ENCODE measurements at places on chromosomes 1 and 21. TPM values are rescaled to one million over a fixed set of nuclear protein-coding genes. Genes with fewer than 3 reads are reported as not detected.

SLAMF1 gene
- 0.32 TPM for total RNA-seq

CD1E gene
- not detected for total RNA-seq

SLC35F3 gene
- total RNA-seq, result not detected

TRIM67 gene
- total RNA-seq, result not detected

IFNLR1 gene
- 0.43 TPM for total RNA-seq

CLCA4 gene
- total RNA-seq, result not detected

GUK1 gene
- 220 TPM for total RNA-seq

TAGLN2 gene
- total RNA-seq, result 237 TPM

BCL2L15 gene
- total RNA-seq, result 0.57 TPM

RIPK4 gene
- total RNA-seq, result 1.0 TPM

ZBTB17 gene
- total RNA-seq, result 31.6 TPM

LRRC3 gene
- 1.8 TPM for total RNA-seq

DNA sequence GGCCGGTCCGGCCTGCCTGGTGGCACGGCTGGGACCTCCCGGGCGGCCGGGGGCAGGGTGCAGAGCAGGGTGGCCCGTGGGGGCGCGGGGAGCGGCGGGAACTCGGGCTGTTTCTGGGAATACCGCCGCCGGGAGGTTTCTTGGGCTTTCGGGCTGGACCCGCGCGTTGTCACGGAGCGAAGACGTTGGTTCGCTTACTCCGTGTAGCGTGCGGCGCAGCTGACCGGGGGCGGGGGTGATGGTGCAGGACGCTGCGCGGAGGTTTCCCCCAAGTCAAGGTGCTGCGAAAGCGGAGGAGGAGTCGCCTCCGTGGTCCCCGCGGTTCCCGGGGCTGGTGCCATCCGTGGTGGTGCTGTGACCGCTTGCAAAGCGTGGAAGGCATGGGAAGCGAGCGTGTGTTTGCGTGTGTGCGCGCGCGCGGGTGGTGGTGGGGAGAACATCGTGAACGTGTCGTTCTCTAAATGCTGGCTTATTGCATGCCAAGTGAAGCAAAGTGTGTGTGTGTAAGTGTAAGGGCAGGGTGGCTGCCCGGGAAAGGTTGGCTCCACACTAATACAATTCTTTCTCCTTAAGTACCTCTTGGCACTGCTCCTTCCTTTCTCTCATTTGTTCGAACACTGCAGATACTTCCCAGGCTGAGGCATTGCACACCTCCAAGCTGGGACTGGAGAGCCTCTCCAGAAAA lies 1.1 kb downstream of the RYR2 start:
- no peak for DNase-seq

- peak; percentile 97 for DNase-seq
These were observed at the start of gene TMEM167B for GRCh38 chr1:109090196-109091077. TSS of gene TMEM167B (plus strand) at chr1:109090764. CDS start at chr1:109090873, 109 bp downstream.

GRCh38 chr21:36695671-36696389 lies 3.1 kb upstream of the SIM2 start:
- no peak for DNase-seq

DNA sequence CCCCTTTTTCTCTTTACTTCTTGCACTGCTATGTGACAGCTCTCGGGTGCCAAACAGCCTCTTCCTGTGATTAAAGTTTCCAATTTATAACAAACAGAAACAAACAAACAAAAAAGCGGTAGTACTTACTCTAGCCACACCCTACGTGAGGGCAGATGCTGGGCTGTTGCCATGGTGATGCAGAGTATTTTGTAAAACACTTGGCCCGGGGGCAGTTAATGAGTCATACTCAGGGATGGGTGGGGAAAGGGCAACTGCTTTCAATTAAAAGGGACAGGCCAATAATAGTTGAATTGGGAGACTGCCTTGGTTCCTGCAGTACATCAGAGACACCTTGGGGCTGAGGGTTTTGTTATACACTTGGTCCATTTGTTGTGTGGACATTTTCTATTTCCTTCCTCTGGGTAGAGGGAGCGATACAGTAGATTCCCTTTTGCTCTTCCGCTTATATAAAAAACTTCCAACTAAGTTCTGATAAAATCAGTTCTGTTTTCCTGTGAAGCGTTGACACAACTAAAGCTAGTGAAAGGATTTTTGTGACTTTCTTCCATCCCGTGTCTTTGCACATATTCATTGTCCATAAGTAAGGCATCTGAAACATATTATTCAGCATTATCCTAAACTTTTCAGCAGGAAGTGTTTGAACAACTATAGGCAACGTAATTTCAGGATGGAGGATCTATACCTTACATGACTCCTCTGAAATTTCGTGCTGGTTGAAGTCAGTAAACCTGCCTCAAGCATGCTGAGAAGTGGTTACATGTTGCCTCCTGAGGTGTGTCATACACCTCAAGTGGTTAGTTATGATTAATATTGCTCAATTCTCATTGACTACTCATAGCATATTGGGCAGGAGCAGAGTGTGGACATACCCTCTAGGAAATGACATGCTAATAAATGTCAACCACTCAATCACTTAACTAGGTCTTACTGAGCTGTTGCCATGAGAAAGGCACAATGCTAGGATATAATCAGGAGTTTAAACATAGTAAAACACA lies 36.7 kb upstream of the THEM4 start:
- DNase-seq, result peak; percentile 94

DNA sequence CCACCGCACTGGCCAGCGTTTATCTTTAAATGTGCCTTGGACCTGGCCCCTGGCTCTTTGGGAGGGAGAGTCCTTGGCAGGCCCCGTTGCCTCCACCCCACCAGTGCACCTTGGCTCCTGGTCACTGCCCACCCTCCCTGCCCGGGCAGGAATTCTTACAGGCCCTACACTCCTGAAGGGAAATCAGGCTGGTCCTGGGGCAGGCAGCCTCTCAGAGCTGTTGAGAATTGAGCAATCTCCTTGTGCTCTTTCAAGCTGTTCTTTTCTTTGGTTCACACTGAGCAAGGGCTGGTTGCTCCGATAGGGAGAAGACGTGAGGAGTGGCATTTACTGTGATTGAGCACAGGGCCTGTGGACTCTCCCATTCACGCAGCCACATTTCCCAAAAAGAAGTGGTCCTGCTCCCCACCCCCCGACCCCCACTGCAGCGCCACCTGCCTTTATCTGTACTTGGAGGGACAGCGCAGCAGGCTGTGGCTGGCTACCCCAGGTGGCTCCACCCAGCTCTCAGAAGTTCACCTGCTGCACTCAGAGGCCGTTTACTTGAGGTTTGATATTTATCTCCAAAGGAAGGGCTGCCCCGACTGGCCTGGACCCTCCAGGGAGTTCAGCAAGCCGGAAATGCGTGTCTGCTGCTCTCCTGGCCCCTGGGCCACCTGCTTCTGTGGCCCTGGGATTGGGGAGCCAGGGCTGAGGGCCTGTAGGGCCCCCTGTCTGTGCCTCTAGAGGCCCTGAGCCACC lies 47.8 kb downstream of the SKI start:
- no peak for DNase-seq

DNA sequence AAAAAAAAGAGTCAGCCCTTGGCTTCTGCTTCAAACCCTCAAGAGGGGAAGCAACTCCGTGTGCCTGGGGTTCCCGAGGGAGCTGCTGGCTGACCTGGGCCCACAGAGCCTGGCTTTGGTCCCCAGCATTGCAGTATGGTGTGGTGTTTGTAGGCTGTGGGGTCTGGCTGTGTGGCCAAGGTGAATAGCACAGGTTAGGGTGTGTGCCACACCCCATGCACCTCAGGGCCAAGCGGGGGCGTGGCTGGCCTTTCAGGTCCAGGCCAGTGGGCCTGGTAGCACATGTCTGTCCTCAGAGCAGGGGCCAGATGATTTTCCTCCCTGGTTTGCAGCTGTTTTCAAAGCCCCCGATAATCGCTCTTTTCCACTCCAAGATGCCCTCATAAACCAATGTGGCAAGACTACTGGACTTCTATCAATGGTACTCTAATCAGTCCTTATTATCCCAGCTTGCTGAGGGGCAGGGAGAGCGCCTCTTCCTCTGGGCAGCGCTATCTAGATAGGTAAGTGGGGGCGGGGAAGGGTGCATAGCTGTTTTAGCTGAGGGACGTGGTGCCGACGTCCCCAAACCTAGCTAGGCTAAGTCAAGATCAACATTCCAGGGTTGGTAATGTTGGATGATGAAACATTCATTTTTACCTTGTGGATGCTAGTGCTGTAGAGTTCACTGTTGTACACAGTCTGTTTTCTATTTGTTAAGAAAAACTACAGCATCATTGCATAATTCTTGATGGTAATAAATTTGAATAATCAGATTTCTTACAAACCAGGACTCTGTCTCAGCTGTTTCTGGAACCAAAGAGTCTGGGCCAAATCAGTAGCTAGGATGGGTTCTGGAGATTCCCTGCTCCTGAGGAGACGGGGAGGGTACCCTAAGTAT lies 26.8 kb upstream of the KDM4A start:
- DNase-seq, result peak; percentile 22

DNA sequence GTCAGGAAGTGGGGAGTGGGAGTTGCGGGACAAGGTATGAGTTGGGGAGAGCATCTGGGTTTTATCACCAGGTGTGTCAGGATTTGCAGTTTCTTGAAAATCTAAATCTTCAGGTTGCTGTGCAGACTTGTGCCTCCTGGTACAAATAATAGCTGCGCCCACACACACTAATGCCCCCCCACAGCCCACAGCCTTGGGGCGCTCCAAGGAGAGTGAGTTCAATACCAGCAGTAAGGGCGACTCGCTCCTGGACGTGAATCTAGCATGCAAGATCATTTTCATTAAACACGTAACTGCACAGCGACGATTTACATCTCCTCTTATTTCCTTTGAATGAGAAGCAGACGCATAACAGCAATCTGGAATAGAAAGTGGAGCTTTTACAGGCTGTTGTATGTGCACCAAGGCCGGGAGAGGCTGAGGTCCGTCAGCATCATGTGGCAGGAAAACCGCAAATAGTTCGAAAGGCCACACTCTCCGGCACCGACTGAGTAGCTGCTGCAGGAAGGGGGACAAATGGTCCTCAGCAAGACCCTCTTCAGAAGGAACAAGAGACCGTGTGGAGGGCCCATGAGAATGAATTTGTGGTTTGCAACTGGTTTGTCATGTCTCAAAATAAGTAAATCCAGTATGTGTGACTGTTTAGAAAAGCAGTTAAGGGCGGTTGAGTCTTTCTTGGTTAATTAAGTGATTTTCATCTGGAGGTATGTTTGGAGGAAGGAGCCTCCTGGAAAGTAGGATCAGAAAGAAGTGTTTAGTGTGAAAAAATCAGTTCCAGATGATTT lies 439.5 kb downstream of the SMYD3 start:
- no peak for DNase-seq

DNA sequence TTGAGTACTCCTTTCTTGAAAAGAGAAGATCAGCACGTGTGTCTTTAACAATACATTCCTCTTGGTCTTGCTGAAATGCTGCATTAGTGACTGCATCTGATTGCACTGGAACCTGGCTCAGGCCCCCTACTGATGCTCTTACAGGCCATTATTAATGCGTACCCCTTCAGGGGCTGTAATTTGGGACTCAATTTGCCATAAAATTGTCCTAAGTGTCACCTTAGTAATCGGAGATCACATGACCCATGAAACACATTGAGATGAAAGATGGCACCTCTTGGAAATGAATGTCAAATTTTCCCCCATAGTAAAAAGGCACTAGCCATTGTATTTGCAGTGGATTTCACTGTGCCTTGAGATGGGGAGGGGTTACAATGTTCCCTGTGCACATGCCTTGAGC lies 563.3 kb downstream of the KIF26B start:
- no peak for DNase-seq

DNA sequence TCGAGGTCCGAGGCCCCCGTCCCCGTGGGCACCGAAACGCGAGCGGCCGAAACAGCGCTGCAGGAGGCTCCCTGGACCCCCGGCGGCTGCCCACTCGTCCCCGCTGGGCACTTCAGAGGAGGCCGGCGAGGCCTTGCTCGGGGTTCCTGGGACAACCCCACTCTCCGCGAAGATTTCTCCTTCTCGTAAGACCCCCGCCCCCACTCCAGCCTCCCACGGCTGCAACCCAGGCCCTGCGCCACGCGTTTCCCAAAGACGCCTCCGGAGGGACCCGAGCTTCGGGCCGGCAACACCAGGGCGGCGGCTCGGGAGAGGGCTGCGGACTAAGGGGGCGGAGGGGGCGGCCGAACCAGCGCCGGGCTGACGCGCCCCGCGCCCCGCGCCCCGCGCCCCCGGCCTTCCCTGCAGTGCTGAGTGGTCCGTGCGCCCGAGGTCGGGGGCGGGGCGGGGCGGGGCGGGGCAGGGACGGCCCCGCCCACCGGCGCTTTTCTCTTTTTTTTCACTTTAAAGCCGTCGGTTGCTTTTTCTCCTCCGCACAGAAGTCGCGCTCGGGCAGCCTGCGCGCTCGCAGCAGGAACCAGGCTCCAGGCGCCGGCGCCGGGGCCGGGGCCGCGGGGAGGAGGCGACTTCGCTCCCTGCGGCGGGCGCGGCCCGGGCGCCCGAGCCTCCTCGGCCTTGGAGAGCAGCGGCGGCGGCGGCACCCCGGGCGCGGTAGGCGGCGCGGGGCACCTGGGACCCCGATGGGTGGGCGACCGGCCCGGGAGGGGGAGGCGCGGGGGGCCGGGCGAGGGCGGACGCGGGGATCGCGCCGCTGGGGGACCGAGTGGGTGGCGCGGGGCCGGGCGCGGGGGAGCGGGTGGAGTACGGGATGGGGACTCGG lies at the start of gene SPSB1:
TSS of gene SPSB1 (plus strand) at position 534 of the 880 bp plus-strand sequence. CDS start 62,998 bp downstream, outside the sequence.
- peak; percentile 91 for DNase-seq

- no peak for DNase-seq
These were observed 22.3 kb upstream of the PLA2G4A start for GRCh38 chr1:186806477-186806876.

DNA sequence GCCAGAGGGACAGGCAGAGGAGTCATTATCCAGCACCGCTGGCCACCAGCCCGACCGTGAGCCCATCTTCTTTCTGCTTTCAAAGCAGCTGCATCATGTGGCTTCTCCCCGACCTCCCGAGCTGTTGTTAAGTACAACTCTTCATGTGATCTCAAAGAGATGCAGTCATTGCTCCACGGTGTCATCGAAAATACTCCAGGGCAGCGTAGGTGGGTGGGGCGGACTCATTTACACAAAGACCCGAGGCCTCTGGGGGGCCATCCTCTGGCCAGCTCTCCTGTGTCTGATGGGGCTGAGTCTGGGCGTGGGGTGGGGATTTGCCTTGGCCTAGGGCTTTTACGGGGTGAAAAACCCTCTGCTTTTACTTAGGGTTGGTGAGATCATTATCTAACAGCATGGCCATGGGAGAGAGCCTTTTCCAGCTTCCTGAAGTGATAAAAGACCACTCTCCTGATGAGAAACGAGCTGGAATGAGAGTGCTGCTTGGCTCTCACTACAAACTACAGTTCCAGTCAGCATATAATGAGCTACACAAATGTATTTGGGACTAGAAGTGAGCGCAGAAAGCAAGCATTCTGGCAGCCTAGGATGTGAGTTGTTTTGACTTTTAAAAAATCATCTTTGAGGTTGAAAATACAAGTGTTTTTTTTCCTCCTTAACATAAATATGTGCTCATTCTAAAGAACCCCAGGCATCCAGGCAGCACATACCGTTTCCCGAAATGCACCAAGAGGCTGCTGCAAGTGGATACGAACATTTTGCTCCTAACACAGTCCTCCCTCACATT lies 165.0 kb downstream of the RHOU start:
- peak; percentile 87 for DNase-seq

GRCh38 chr1:160432371-160432786 lies 32.0 kb downstream of the VANGL2 start:
- DNase-seq, result no peak

- no peak for DNase-seq
These were observed 2.7 kb downstream of the DVL1 start for GRCh38 chr1:1346501-1346890.

- DNase-seq, result no peak
These were observed 30.8 kb downstream of the ASB17 start for GRCh38 chr1:75901371-75901770.

Measured in posterior vena cava (tissue), 2 donors.